Stimulated activated CD4-positive, alpha-beta T cell treated with anti-CD3 and anti-CD28 coated beads, Interleukin-2, amount 100 ng/mL, for 4 hours (primary cell): ENCODE measurements at places on chromosomes 13 and 19.

- no peak for DNase-seq
These were observed 211.9 kb downstream of the NDFIP2 start for GRCh38 chr13:79692846-79693245.

- DNase-seq: no peak
These were observed 1072.8 kb downstream of the UQCRFS1 start for GRCh38 chr19:28140201-28140600.

DNA sequence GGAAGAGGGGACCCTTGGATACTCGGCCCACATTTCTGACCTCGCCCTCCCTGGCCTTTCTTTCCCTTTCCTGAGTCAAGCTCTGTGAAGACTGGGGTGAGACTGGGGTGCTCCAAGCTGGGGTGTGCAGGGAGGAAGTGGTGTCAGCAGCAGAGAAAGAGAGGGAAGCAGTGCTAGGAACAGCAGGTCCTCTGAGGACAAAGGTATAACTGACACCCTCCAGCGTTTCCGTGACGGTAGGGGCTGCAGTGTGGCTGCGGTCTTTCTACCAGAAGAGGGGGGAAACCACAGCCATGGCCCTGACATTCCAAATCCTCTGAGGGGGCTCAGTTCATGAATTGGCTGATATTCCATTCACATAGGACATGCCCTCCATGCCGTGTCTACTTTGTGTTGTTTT, 1.1 kb downstream of the KIR3DL2 start:
- DNase-seq: no peak

GRCh38 chr13:88104576-88104975, 433.4 kb downstream of the SLITRK5 start:
- DNase-seq: no peak

DNA sequence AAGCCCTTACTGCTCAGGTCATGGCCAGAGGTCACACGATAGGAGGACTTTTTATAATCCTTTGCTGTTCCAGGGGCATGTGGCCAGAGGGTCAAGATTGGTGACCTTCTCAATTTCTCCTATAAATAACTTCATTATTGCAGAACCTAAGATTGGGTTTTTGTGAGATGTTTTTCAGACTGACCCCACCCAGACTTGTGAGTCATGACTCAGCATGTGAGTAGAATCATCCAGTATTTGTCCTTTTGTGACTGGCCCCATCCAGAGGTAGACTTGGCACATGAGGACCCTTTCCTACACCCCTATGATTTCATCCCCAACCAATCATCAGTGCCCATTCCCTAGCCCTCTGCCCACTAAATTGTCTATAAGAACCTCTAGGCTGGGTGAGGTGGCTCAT, 84.5 kb upstream of the ABCC4 start:
- no peak for DNase-seq

DNA sequence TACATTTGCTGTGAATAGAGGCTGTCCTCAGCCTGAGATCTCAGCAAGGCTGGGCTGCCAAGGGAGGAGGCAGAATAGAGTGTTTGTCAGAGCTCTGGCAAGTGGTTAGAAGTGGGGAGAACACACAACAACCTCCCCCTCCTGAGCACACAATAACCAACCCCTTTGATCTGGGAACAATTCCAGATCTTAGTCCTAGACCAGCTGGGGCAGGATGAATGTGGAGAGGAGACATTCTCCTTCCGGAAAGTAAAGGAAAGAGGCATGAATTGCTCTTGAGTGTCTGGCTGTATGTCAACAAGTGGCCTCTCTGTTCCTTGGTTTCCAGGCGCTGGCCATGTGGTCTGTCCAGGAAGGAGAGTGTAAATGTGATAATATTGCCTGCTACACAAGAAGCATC, 114.9 kb upstream of the TMTC4 start:
- no peak for DNase-seq

- DNase-seq: no peak
These were observed 12.2 kb downstream of the SERP2 start for GRCh38 chr13:44385847-44386246.

DNA sequence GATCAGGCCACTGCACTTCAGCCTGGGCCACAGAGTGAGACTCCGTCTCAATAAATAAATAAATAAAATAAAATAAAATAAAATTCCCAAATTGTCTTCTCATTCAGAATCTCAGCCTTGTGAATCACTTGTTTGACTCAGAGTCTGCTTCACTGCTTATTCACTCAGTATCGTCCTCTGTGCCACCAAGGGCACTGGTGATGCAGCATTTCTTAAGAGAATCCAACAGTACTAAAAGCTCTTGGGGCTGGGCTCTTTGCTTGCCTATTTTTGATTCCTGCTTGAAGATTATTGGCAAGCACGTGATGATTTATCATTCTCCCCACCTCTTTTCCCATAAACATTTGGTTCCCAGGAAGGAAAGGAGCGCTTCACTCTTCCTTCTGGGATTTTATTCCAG, 54.8 kb upstream of the HMGB1 start:
- DNase-seq: no peak
